Fibroblast of lung (primary cell): ENCODE measurements at places on chromosomes 7 and 10.

DNA sequence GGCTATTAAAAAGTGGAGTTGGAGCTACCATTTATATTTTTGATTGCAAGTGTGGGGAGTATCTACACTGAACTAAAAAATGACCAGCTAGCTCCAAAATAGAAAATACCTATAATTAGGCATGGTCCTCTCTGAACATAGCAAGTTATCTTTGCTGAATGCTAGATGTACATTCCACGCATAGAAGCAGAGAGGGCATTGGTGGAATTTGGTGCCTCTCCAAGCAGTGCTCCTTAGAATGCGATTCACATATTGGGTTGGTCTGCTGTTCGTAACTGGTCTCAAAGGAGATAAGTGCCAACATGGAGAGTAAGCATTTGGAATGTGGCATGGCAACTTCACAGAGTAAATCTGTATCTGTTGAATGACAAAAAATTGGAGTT, 196.2 kb downstream of the PTN start:
- peak; percentile 78 for DNase-seq

- no peak for DNase-seq
Measured at GRCh38 chr7:121810831-121811672, 61.9 kb upstream of the PTPRZ1 start.

DNA sequence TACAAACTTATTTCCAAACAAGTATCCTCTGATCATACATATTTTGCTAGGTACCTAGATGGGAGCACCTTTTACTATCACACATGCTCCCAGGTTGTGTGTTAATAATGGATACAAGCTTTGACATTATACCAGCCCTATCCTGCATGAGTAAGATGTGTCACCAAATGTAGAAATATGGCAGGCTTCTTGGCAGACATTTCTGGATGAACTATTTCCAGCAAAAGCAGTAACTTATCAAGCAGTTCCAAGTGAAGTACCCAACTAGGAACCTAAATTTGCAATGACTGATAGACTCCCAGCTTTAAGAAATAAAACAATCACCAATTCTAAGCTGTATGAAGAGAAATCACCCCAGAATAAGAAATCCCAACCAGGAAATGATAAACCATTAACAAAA, 103.7 kb upstream of the TMEM72 start:
- no peak for DNase-seq

DNA sequence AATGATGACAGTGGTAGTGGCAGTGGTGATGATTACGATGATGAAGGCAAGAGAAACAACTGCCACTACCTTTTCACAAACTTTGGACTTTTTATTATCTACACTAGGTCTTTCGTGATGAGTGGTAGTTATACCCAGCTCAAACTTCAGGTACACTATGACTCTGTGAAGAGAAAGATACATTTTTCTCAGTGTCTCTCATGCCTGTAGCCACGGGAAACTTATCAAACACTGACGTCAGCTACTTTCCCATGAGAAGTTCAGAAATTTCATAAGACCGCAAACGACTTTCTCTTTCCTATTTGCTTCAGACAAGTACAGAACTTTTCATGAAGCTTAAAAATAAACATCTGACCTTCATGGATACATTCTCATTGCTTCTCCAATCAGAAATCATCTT, 57.0 kb downstream of the CALD1 start:
- peak; percentile 41 for DNase-seq

DNA sequence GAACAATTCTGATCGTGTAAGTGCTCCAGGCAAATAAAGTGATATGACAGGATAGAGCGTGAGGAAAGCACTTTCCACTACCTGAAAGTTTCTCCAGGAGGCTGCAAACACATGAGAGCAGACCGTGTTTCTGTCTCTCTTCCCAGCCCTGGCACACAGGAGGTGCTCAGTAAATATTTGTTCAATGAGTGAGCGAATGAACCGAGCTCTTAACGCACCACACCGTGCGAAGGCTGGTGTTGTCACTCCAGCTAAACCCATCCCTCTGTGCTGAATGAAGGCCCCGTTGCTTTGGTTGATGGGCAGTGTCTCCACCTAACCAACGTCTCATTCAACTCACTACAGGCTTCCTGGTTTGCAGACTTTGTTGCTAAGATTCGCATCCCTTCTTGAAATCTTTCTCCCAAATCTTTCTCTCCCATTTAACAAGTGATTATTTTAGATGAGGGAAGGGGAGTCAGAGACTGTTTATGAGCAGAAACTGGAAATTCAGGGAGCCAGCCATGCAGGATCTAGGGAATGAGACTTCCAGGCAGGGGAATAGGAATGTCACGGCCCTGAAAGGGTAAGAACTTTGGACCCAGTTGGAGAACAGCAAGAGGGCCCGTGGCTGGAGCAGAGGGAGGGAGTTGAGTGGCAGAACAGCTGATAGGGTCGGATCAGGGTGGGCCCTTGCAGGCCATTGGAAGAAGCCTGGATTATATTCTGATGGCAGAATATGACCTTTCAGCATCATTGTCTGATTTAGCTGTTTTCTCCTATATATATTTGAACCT, 282.6 kb downstream of the CAMK1D start:
- DNase-seq: no peak

DNA sequence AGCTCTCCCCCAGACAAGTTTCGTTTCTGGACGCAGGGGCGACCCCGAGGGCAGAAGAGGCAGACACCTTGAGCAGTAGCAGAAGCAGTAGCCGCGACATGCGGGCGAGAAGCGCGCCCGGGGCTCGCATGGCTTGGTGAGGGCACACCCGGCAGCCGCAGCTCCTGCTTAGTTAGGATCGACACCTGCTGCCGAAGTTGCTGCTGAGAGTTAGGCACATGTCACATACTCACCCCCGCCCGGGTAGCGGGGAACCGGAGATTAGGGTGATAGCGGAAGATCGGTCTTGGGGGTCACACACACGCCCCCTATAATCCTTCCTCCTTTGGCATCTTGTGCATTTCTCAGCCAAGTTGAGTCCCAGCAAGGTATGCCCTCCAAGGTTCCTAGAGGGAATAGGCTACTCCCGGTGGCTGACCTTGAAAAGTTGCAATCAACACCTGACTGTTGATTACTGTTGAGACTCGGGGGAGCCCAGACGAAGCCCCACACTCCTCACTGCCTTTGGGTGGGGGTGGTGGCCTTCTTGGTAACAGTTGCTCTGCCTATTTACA, 668 bp downstream of the GPR37 start:
- peak; percentile 15 for DNase-seq

- DNase-seq: peak; percentile 86
Measured at GRCh38 chr10:13299437-13300287, at the start of gene PHYH. TSS of gene PHYH (minus strand) at chr10:13300064. CDS start at chr10:13300042, 22 bp downstream.

- DNase-seq: no peak
Measured at GRCh38 chr7:26533217-26533616, 241.6 kb downstream of the SNX10 start.

- peak; percentile 73 for DNase-seq
Measured at GRCh38 chr7:20301311-20301939, 29.3 kb upstream of the ITGB8 start.

DNA sequence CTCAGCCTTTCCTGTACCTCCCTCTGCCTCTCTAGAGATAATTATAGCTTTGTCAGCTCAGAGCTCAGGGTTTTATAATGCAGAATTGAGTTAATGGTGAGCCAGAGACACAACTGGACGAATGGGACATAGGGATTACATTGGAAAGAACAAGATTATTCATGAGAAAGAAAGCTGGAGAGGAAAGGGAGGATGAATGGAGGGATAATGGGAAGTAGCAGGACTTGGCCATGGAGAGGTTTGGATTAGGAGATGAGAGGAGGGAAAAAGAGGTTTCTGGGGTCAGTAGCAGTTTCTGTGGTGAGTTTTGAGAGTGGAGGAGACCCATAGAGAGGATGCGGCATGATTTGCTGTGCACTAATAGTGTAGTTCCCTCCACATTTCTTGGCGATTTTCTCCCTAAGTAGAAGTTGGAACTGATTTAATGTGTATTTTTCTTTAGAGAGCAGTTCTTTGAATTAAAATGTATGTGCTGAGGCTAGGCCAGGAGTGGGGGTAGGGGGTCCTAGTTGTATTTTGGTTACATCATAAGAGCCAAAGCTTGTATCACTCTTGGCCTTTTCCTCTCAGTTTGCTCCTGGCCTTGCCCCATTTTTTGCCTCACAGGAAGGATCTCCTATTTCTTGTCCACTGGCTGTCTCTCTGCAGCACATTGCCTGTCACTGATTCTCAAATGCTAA, 107.4 kb downstream of the MKX start:
- no peak for DNase-seq

DNA sequence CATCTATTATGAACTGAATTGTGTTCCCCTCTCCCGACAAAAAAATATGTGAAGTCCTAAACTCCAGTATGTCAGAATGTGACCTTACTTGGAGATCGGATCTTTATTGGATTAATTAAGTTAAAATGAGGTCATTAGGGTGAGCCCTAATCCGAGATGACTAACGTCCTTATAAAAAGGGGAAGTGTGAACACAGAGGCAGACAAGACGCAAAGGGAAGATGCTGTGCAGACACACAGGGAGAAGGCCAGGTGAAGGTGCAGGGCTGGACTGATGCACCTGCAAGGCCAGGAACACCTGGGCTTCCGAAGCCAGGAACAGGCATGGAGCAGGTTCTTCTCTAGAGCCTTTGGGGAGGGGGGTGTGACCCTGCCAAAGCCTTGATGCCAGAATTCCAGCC, 187.8 kb downstream of the PARD3 start:
- no peak for DNase-seq

DNA sequence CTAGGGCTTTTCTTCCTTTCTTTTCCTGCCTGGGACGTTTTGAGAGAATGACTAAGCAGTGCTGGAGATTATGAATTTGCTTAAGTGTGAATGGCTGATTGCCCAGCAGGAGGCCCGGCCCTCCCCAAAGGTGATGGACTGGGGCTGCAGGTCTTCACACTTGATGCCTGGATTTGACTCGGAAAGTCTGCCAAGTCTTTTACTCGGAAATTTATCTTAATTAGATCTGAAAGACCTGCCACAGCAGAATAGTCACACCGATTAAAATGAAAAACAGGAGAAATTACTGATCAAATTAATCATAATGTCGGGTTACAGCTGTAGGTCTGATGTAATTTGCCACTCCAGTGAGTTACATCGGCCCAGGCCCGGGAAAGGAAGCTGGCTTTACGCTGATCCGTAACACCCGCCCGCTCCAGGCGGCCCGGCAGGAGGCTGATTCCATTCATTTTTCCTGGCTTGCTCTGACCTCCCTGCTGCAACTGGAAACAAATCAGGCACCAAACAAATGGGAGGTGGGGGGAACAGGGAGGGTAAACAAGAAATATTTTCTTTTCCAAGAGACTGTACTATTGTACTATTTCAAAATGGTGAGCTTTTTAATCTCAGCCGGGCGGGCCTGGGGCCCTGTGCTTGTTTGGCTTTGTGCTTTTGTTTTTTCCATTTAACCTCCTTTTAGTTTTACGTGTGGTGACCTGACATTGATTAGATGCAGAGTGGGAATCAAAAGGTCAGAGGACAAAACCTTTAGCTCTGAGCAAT, 212.4 kb upstream of the YAE1 start:
- DNase-seq: peak; percentile 88

DNA sequence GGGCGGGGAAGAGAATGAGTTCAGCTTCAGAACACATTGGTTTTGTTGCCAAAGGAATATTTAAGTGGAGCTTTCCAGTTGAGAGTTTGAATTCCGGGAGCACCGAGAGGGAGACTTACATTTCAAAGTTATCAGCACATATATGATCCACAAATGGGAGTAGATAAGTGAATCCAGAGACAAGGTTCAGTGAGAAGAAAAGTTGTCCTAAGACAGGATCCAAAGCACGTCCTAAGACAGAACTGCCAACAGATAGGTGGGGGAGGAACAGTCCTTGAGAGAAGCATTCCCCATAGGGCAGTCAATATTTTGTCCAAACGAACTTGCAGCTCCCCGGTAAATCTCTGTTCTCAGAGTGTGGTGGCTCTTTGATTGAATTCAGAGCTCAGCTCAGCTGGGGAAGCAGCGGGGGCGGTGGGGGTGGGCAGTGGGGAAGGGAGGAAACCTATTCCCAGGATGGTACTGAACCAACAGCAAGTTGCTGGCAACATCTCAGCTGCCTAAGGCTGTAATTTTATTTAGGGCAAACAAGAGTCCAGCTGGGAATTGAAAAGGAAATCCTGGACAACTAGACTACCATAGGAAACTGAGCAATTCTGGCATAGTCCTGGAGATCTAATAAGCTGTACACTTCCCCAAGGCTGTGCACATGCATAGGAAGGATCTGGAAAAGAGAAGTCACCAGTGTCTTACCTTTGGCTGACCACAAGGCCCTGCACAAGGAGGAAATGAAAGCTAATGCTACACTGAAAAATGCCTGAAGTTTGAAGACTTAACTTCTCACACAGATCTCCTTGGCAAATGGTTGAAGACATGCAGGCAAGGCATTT, 94.2 kb upstream of the CXCL12 start:
- DNase-seq: no peak

DNA sequence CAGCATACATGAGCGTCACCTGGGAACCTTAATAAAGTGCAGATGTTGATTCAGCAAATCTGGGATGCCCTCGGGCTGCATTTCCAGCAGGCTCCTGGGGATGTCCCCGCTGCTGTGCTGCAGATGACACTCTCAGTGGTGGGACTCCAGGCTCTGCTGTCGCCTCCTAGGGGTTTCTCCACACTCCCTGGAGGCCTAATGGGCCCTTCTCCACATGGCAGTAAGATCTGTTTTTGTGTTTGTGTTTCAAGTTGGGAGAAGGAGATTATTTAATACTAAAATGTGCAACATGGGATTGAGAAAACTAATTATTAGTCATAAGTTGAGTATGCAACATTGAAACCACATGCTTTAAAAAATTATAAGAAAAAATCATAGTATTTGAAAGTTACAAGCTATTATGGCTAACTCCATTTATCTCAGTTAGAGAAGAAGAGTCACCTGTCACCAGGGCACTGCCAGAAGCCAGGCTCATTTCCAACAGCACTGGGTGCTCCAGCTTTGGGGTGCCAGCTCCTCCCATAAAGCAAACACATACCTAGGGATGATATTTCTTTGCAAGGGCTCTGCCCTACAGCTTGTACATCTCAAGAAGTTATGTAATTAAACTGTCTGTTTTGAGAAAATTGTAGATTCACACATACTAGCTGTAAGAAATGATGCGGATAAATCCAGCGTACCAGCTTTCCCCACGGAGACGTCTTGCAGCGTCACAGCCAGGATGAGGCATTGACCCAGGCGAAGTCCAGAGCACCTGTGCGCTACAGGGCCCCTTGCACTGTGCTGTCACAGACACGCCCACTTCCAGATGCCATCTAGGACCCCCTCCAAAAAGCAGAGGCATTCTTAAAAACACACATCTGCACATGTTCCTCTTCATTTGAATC, 106.4 kb downstream of the EGFR start:
- no peak for DNase-seq

DNA sequence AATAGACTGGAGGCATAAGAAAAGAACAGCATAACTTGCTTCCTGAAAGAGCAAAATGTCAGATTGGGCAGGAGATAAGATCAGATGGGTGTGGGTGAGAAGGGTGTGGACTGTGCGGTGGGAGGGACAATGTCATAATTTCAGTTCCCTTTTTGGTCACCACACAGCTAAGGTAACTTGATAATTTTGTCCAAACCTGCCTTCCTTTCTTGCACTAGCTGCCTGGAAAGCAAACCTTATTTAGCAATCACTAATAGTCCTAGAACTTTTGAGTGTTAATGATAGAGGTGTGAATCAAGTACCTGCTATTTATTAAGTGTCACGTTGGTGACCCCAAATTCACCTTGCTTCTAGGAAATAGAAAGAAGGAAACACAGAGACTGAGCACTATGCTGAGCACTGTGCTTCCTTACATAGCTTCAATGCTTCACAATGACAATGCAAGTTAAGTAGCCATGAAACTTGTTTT, 72.4 kb upstream of the SP4 start:
- DNase-seq: no peak
